ENCODE measurements at places on chromosomes 1 and 21.

DNA sequence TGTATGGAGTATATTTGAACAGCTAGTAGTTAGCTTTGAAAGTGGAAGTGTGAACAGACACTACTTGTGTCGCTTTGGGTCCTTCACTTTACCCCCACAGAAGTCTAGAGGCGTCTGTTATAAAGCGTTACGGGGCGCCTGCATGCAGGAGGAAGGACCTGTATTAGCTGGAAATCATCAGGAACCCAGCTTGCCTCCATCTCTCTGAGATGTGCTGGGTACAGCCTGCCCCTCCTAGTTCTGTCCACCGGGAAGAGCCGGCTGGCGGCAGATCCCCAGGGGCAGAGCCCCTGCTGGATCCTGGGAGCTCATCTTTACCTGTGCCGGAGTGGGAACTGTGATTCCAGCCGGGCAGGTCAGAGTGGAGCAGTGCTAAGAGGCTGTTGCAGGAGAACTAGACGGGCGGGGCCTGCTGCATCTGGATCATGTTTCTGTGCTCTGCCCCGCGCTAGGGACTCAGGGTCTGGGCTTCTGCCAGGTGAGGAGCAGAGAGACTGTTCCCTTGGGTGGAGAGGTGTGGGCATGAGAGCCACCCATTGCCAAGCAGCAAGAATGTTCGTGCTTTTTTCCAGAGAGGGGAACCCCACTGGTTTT, 22.3 kb upstream of the SPSB1 start:
- peak; percentile 83 for DNase-seq

- DNase-seq: no peak
Observed at GRCh38 chr1:54402896-54403295, 3.3 kb downstream of the SSBP3 start.

GRCh38 chr1:71473331-71473730, 392.5 kb upstream of the ZRANB2 start:
- DNase-seq: no peak

GRCh38 chr1:160993544-160994193, 27.3 kb downstream of the F11R start:
- DNase-seq: no peak

DNA sequence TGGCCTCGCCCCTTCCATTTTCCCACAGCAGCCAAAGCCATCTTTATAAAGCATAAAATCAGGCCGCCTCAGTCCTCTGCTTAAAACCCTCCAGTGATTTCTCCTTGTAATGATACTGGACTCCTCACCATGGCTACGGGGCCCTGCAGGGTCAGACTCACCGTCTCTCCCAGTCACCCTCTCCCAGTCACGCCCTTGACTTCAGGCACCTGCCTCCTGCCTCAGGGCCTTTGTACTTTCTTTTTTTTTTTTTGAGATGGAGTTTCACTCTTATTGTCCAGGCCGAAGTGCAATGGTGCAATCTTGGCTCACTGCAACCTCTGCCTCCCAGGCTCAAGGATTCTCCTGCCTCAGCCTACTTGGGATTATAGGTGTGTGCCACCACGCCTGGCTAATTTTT, 47.8 kb downstream of the PIK3CD start:
- no peak for DNase-seq

- no peak for DNase-seq
Observed at GRCh38 chr1:110161849-110162248, 11.6 kb downstream of the SLC6A17 start.

DNA sequence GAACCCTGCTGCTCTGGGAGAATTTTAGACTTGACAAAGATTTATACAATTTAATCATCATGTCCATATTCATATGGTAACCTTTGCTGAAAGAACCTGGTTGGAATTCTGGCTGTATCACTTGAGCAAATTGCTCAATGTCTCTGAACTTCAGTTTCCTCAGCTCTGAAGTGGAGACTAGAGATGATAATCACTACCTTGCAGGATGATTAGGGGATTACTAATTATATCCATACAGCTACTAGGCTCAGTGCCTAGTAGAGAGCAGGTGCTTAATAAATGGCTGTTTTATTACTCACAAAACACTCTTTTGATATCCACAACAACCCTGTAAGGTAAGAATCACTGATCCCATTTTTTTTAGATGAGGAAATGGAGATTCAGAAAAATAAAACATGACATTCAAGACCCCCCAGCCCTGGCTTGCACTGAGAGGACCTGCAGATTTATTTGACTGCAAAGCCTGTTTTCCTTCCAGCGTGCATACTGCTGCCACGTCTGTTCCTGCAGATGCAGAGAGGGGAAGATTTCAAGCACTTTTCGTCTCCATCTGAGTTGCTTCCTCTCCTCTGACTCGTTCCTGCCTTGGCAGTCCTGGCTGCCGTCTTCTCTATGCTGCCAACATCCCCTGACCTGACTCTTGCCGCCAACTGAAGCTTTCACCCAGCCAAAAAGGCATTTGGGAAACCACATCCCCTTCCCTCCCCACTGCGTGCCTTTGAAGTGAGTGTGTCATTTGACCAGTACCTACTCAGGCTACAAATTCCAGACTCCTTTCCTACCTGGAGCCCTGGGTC, 203.0 kb downstream of the PLPP3 start:
- no peak for DNase-seq

GRCh38 chr1:215358356-215358755, 208.7 kb upstream of the KCTD3 start:
- DNase-seq: no peak

GRCh38 chr1:7289694-7290093, 481.4 kb upstream of the VAMP3 start:
- DNase-seq: no peak

GRCh38 chr1:163090321-163090945, 21.3 kb downstream of the RGS4 start:
- no peak for DNase-seq

All from NCI-H2171 (cell line).